Stimulated activated naive CD8-positive, alpha-beta T cell treated with anti-CD3 and anti-CD28 coated beads, Interleukin-15, Interleukin-2, amounts not matched to agents 100 U/mL and 50 U/mL, for 24 hours (primary cell): ENCODE measurements at places on chromosomes 11 and 22.

DNA sequence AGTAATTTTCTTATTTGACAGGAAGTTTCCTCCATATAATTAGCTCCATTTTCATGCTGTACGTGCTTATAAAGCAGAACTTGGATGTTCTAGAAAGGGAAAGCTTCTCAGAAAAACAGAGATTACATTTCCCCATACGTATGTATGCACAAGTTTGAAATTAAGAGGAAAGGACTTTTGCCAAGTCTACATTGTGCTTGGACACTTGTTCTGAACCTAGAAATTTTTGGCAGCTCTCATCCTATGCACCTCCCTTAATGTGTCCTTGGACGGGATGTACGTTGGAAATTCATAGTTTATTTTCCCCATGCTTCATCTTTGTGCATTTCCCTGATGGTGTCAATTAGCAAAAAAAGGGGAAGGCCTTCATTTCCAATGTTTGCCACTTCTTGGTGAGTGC lies 322.7 kb downstream of the BLID start:
- no peak for DNase-seq

DNA sequence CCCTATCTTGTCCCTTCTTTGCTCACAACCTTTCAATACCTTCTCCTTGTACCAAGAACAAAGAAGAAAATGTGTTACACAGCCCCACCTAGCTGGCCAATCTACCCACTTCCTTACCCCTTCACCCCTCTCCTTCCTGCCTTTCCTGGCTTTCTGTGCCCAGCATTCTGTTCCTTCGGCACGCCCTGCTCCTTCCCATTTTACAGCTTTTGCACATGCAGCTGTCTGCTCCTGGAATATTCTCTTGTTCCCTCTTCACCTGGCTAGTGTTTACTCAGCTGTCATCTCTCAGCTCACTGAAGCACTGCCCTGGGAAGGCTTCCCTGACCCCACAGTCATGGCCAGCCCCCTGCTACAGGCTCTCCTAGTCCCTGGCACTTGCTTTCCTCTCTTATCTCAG lies 30.7 kb downstream of the SERPINH1 start:
- DNase-seq, result no peak

GRCh38 chr11:33323421-33323820 lies 66.2 kb downstream of the HIPK3 start:
- DNase-seq, result no peak

- no peak for DNase-seq
Observed at GRCh38 chr11:131572423-131572822, 202.0 kb downstream of the NTM start.

- DNase-seq, result peak; percentile 32
Observed at GRCh38 chr22:33923660-33924246, 3.5 kb upstream of the LARGE1 start.

DNA sequence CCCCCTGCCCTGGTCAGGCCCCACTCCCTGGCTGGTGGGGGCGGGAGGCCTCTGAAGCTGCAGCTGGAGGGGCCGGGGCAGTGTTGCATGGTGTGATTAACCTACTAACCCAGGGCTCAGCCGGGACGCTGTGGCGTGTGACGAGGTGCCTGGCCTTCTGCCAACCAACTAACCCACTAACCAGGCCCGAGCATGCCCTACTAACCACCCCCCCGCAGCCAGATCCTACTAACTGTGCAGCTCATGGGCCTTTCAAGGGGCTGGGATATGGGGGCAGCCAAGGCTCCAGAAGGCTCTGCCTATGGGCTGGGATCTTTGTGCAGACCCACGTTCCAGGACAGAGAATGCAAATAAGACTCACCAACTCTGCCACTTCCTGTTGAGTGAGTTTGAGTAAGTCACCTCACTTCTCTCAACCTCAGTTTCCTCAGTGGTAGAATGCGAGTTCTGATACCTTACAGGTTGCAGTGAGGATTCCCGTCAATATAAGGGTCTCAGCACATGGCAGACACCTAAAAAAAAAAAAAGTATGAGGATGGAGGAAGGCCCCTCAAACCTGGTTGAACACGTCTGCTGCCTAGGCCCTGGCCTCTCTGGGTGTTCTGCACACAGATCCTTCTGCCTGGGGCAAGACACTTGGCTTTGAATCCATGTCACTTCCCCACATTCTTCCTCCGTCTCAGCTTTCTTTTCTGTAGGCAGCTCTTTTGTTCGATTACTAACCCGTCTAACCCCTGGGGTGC lies 14.1 kb downstream of the MIAT start:
- DNase-seq, result peak; percentile 82

GRCh38 chr11:75240311-75241035 lies at the start of gene TPBGL:
TPBGL (plus strand) TSS chr11:75240774; CDS start chr11:75241050, 276 bp downstream.
- DNase-seq, result peak; percentile 36

DNA sequence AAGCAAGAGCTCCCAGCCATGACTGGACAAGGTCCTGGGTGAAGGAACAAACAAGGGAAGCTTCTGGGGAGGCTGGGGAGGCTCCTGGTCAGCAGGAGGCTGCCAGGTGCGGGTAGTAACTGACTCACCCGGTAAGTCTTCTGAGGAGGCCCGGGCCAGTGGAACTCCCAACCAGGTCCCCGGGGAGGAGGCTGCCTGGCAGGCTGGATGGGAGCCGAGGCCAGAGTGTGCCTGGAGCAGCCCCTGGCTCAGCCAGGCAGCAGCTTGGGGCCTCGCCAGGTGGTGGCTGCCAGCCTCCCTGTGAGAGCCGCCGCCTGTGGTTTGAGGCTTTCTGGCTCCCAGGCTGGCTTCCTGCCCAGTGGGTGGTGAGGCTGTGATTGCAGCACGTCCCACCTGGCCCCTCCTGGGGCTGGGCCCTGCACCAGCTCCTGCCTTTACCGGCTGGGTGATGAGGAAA lies 46.2 kb downstream of the IGF2 start:
- DNase-seq, result peak; percentile 57

DNA sequence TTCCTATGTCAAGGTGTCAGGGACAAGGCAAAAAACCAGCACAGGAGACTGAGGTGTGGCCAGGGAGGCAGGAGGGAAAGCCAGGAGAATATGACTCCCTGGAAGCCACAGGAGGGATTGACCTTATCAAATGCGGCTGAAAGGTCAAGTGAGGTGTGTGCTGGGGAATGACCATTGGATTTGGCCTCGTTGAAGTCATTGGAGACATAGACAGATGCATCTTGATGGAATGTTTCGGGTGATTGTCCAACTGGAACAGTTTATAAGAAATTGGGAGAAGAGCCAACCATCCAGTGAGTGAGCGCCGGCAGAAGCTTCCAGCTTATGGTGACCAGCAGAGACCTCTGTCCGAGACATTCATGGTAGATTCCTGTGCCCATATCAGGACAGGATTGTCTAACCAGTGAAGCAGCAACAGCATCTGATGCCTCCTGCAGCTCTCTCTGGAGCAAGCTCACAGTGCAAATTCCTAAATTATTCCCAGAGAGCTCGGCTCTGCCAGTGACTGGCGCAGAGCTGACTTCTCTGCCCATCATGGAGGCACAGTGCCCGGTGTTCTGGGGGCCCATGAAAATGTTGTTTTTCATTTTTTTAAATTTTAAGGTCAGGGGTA lies 95.4 kb downstream of the MYO18B start:
- DNase-seq, result no peak

DNA sequence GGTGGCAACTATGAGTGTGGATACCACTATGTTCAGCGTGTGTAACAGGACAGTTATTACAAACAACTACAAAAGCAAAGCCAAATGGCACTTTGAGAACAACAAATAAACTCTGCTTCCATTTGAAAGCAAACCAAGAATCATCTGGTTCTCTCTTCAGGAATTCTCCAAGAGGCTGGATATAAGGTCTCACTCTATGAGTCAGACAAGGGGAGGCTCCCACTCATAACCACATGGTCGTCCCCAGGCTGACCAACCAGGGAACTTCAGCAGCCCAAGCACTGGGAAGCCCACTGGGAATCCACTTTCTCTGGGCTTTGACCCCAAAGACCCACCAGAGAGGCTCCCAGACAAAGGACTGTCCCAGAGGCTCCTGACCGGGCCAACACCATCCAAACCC lies 35.3 kb downstream of the DGCR2 start:
- no peak for DNase-seq

DNA sequence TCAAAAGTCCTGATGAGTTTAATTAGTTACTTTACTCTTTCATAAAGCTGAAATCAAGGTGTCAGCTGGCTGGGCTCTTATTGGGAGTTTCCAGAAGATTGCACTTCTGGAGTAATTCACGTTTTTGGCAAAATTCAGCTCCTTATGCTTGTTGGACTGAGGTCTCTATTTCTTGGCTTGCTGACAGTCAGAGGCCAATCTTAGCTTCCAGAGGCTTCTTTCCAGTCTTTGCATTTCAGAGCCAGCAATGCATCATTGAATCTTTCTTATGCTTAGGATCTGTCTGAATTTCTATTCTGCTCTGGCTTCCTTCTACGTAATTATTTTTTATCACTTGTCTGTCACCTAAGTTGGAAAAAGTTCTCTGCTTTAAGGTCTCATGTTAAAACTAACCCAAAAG lies 91.4 kb upstream of the SYN3 start:
- DNase-seq, result no peak

GRCh38 chr11:120682866-120683265 lies 171.3 kb downstream of the GRIK4 start:
- DNase-seq, result no peak

GRCh38 chr22:37182101-37182948 lies 5.7 kb downstream of the C1QTNF6 start:
- DNase-seq, result no peak

DNA sequence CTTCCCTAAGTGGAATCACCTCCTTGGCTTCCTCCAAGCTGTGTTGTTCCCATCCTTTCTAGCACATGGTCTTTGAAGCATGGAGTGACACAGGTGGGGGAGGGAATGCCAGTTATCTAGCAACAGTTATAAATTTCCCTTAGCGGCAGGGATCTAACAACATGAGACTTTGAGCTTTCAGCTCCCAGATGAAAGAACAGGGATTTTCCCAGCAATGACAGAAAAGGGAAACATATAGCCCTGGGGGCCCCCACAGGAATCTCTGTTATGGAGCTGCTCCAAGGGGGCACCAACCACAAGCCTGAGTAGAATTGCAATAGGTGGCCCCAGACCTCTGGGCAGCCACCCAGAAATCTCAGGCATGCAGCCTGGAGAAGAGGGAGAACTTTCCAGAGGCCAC lies 163.0 kb downstream of the GRIK4 start:
- DNase-seq, result no peak

DNA sequence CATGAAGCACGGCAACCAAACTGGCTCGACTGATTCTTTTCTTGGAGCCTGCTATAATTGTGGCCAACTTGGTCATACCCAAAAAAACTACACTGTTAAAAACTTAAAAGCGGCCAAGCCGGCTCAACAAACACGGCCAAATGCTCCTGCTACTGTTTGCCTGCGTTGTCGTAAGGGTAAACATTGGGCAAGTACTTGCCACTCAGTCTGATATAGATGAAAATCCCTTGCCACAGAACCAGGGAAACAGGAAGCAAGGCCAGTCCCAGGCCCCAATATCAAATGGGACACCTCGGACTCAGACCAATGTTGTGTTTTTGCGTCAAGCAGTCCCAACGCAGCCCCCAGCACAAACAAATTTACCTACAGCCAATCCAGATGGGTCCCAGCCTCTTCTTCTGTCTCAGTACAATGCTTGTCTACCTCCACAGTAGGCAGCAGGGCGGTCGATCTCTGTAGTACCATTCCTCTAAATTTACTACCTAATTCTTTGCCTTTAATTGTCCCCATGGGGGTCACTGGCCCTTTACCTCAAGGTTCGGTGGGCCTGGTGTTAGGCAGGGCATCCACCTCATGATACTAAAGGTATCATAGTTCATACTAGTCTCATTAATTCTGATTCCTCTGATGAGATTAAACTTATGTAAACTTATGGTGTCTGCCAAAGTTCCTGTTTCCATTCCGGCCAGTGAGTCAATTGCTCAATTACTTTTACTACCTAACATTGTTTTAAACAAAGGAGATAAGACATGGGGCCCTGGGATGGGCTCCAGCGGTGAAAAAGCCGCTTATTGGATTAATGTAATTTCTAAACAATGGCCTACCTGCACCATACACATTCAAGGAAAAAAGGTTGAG lies 3.7 kb upstream of the COMT start:
- DNase-seq, result no peak

DNA sequence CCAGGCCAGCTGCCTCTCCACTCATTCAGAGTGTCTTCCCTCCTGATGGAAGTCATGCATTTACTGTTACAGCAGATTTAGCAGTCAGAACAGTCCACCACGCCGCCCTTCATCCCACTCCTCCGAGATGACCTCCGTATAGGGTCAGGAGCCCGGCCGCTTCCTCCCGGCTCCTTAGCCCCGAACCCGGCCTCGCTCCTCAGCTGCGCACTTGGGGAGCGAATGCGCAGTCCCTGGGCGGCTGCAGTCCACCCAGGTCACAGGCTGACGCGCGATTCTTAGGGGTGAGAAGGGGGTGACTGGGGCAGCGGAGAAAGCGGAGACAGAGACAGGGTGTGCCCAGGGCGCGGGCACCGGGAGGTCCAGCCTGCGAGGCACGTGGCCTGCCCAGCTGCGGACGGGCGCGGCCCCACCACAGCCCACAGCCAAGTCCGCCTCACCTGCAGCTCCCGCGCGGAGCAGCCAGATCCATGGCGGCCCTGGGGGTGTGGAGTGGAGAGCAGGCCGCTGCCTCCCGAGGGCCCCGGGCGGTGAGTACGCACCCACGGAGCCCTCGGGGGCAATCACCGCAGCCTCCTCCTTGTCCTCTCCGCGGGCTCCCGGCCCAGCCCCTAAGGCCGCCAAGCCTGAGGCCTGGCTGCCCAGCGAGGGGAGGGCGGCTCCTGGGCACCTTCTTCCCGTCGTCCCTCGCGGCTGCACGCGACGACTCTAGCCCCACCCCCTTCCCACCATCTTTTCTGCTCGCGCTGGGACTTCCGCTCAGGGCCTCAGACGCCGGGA lies 286.6 kb downstream of the BRD1 start:
- no peak for DNase-seq

DNA sequence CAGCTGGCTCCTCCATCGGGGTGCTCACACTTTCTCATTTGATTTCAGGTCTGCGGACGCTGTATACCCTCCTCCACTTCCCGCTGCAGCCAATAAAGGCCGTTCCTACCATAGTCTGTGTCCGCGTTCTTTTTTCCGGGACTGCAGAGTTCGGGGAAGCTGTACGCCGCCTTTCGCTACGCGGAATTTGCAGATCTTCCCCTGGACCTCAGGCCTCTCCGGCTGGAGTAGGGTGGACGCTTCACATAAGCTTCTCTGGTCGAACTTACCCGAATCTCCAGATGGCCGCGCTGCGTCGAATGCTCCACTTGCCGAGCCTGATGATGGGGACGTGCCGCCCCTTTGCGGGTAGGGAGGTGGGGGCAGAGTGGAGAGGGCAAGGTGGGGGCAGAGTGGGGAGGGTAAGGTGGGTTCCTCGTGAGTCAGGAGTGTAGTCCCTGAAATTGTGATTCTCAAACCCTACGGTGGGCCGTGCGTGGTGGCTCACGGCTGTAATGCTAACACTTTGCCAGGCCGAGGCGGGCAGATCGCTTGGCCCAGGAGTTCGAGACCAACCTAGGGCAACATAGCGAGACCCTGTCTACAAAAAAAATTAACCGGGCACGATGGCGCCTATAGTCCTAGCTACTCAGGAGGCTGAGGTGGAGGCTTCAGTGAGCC lies 617 bp downstream of the CSKMT start:
- peak; percentile 74 for DNase-seq

DNA sequence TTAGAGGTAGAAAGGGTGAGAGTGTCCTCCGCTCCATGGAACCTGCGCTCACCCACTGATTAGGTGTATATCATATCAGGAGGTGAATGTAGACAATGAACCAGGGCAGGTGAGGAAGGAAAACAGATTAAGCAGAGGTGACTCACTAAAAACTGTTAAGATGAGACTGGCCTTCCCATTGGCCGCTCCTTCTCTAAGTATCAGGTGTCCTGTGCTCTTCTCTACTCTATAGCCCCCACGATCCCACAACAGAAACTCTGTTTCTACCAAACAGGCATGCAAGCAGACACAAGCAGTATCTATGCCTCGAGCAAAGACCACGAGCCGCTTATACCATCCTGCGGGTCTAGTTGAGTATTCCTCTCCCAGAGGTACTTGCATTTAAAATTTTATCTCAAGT lies 103.1 kb downstream of the SNX19 start:
- no peak for DNase-seq
